ENCODE measurements at places on chromosomes 4 and X.

GRCh38 chrX:41688835-41689234, at the start of gene GPR34:
GPR34 (plus strand) TSS chrX:41688973; CDS start chrX:41695634, 6,661 bp downstream.
- no peak for DNase-seq

- DNase-seq: no peak
Measured at GRCh38 chr4:10054571-10055041, 33.3 kb upstream of the SLC2A9 start.

DNA sequence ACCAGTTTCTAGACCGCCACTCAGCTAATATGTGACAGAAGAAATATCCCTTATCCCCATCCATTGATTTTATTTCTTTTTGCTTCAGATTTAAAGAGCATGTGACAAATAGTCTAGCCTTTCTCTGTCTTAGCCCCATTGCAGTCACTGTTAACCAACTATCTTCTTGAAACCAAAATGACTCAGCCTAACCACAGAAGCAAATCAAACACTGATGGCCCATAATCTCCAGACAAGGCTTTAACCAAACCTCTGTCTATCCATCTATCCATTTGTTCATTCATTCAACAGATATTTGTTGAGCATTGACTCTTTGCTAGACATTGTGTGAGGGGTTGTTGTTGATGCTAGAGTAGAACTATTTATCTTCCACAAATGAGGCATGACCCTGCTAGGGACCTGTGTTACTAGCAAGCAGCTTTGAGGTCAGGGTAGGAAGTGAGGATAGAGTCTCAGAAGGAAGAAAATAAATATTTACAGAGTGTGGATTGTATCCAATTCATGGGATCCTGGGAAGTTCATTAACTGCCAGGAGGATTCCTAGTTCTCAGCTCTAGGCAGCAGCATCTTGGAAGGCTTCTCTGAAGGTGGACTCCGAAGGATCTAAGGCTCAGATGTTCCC, 22.5 kb downstream of the HNRNPH2 start:
- DNase-seq: no peak

- DNase-seq: no peak
Measured at GRCh38 chr4:134544303-134544770, 342.7 kb upstream of the PABPC4L start.

Data from uterus (tissue), 4 donors.